Epithelial cell of proximal tubule (primary cell): ENCODE measurements at places on chromosomes 6 and 20. TPM values are rescaled to one million over a fixed set of nuclear protein-coding genes. Genes with fewer than 3 reads are reported as not detected.

GRCh38 chr20:55424968-55425367, 580.4 kb downstream of the CBLN4 start:
- no peak for DNase-seq

ZNF337 gene
- 6.1 and 8.0 TPM in 2 replicates for total RNA-seq

DNA sequence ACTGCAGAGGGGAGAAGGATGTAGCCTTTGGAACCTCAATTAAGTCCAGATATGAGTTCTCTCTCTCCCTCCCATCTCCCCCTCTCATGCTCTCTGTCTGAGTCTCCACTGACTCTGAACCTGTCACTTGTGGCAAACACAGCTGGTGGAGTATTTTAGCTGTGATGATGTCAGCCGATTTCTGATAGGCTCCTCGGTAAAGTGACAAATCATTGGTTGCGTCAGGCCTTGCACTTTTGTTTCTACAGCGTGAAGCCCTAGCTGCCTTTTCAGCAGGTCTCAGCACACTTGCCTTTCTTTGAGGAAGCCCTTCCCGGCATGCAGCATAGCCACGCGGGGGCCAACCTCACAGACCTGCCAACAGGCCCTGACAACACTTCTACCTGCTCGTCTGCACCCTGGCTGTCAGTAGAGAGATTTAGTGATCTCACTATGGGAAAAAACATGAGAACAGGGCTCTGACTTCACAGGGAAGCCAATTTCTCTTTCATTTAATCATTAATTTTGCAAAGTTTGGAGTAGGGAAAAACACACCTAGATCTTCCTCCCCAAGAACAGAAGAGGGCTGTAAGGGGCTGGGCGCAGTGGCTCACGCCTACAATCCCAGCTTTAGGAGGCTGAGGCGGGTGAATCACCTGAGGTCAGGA, 84.4 kb downstream of the GMPR start:
- no peak for DNase-seq

GRCh38 chr20:33257237-33257636, 21.4 kb downstream of the BPIFA1 start:
- no peak for DNase-seq

DNA sequence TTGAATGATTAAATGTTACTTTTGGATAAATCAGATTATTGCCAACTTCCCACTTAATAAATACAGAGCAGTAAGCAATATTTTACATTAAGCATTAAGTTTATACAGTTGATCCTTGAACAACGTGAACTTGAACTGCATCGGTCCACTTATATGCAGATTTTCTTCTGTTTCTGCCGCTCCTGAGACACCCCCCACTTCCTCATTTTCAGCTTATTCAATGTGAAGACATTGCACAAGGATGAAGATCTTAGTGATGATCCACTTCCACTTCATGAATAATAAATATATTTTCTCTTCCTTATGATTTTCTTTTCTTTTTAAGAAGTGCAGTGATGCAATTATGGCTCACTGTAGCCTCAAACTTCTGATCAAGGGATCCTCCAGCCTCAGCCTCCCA, 167.2 kb downstream of the LINC00237 start:
- DNase-seq: no peak

- DNase-seq: no peak
These were observed 28.4 kb upstream of the KCNK16 start for GRCh38 chr6:39350723-39351505.

DNA sequence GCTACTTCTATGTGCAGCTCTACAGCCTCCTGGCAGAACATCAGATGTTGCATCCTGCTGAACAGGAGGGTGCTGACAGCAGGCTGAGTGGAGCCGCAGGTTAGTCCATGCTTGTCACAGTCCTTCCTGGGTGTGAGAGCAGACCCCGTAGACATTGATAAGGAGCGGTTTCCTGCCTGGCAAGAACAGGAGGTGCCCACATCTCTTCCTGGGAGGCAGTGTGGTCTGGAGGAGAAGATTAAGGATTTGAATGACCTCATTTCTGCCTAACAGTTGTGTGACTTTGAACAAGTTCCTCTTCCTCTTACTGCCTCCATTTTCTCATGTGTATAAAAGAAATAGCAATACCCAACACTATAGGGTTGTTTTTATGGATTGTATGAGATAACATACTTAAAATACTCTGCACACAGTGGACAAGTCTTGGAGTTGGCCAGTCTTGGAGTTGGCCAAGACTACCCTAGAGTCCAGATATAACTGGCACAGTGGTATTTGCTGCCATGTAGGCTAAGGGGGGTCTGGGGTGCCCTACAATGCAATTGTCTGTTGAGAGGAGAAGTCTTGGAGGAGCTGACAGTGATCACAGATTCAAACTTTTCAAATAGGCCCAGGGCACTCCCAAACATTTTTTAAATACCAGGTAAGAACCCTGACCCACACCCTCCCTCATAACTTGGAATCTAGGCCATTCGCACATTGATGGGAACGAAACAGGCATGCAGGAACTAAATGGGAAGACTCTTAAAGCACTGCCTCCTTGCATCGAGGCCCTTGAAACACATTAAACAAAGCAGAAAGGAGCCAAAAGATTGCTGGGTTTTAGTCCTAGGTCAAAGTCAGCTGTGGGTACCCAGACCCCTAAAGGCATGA, 32.6 kb upstream of the TBC1D7 start:
- no peak for DNase-seq
